ENCODE measurements at places on chromosomes 1 and 21.

GRCh38 chr1:246580497-246581370, 14.5 kb downstream of the CNST start:
- no peak for DNase-seq

DNA sequence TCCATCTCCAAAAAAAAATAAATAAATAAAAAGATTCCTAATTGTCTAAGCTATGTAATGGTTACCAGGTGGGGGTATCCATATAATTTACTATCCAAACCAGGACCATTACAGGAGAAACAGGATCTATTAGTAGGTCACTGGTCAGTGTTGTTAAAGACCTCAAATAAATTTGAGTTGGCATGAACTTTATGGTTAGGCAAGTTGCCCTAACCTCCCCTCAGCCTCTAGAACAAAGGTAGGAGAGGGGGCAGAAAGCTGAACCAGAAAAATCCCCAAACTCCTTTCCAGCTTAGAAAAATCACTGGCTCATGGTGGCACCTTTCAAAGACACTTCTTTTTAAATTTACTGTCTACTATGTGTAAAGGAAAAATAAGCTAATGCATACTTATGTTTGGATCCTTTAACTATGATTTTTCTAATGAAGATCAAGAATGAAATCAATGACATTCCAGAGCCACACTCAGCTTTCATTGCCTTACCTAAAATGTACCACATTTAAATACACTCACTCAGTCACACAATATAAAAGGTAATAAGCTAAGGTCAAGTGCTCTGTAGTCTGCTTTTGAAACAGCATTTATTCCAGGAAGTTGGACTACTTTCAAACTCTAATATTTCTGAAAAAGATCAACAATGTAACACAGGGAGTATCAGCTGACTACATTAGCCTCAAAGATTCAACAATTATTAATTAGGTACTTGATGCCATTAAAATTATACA, 13.8 kb downstream of the EIF4G3 start:
- no peak for DNase-seq

- DNase-seq: peak; percentile 80
Measured at GRCh38 chr1:2786329-2787162, 14.9 kb downstream of the TTC34 start.

- no peak for DNase-seq
Measured at GRCh38 chr1:73104749-73105148, 822.4 kb upstream of the NEGR1 start.

DNA sequence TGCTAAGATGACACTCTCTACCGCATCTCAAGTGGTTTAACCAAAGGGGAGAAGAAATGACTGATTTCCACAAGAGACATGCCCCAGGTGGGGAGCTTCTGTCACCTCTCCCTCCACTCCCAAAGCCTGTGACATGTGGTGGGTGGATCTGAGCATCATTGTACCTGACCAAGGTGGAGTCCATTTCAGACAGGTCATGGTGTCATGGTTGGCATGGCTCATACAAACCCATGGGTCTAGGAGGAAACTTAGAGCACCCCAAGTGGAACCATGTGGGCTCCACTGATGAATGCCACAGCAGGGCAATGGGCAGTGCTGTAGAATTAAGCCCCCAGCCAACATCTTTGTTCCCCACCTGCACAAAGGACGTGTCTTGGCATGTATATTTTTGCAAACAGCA, 131.5 kb upstream of the EDN2 start:
- DNase-seq: no peak

GRCh38 chr1:51303315-51303714, 27.0 kb downstream of the TTC39A start:
- DNase-seq: no peak

- DNase-seq: no peak
Measured at GRCh38 chr1:55928576-55928975, 650.8 kb downstream of the PLPP3 start.

- DNase-seq: no peak
Measured at GRCh38 chr1:29845910-29846309, 609.6 kb downstream of the PTPRU start.

GRCh38 chr1:64470665-64471217, 812 bp downstream of the CACHD1 start:
- DNase-seq: peak; percentile 29

DNA sequence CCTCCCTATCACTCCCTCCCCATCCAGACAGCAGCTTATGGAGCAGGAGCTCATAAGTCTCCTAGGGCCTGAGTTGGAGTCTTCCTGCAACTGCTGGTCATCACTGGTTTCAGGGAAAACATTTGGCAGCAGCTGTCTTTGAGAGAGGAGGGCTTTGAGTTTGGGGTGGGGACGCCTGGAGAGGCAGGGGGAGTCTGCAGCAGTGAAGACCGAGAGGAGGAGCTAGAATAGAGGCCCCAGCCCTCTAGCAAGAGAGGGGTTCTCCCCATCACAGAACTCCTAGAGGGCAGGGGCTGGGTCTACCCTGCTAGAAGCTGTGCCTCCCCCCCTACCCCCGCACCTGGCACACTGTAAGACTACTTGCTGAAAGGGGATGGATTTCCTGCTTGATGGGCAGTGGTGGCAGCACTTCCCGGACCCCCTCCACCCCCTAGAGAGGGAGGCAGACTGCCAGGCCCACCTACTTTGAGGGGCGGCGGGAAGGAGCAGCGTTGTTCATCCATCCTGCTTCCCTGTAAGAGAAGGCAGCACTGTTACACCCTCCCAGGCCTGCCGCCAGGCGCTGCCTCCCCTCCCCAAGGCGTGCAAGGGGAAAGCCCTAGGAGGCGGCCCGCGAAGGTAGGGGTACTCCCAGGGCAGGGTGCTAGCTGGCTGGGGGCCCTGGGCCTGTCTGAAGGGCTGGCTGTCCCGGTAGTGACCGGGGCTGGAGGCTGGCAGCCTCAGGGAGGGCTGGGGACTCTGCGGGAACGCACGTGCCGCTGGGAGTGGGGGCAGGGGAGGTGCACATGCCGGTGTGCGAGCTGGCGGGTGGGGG, 50.4 kb downstream of the RAP1GAP start:
- no peak for DNase-seq

- DNase-seq: no peak
Measured at GRCh38 chr1:173393659-173394000, 83.5 kb upstream of the PRDX6 start.

- no peak for DNase-seq
Measured at GRCh38 chr1:40658751-40659648, 6.5 kb downstream of the RIMS3 start.

GRCh38 chr1:27031235-27032118, 18.8 kb upstream of the TENT5B start:
- no peak for DNase-seq

- no peak for DNase-seq
Measured at GRCh38 chr21:36257657-36258056, 62.3 kb upstream of the MORC3 start.

DNA sequence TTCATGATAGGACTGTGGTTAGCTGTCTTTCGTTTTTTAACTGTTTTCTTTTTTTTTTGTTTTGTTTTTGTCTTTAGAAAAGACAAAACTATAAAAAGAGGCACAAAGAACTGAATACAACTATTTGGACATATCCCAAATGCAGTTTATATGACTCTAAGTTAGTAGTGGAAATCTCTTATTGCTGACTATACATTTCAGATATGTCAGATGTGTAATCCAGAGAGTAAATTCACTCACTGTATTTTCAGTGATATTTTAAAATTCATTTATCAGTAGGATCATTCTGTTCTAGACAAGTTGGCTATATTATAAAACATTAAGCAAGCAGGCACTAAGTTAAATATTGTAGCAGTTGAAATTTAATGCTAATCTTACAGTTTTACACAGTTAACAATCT, 5.7 kb downstream of the RAP1A start:
- no peak for DNase-seq

DNA sequence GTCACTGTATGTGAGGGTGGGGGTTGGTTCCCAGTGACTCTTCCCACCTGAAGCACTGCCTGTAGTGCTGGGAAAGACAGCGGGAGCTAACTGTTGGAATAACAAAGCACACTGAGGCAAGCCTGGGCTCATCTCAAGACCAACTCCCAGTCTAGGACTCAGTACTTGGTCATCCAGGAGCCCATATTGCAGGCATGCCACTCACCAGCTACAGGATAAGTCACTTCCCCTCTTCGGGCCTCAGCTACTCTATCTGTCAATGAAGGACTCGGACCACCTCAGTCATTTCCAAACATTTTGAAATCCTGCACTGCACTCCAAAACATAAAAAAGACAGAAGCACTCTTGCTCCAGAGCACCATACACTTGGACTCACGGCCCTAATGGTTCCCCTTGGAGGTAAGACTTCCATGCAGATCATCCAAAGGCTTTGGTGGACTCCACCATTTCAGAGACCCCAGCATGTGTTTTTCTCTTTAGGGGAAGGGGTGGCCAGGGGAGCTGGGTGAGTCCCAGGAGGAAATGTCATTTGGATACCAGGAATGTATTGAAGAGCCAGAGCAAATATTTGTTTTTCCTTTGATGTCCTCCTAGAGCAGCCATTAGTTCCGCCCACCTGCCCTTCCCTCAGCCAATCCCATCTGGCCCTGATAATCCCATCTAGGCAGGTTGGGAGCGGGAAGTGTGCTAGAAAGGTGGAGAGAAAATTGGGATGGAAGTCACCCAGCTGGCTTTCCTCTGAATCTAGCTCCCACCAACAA, 3.1 kb downstream of the NUAK2 start:
- DNase-seq: no peak

DNA sequence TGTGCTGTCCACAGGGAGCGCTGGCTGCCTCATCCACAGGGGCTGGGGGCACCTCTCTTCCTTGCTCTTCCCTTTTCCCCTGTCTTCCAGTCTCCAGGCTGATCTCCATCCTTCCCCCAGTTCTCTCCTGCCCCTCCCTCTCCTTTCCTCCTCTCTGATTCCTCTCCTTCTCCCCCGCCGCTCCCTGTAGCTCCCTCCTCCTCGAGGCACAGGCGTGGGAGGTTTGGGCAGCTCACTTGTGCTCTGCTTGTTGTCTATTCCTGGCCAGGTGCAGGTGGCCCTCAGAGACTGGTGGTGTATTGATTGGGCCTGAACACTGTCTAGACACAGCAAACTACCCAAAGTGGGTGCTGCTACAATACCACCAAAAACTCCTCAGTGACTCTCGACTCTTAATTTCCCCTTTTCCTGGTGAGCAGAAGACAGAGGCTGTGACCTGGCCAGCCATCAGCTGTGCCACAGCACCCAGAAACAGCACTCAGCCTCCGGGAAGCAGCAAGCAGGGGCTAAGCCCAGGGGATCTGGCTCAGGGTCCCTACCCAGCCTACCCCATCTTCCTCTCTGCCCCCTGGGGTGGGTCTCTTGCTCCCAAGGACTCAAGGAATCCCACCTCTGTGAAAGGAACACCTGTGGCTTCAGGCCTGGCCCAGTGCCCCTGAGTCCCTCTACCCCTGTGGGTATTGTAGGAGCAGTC, 93.3 kb downstream of the DDX20 start:
- no peak for DNase-seq

DNA sequence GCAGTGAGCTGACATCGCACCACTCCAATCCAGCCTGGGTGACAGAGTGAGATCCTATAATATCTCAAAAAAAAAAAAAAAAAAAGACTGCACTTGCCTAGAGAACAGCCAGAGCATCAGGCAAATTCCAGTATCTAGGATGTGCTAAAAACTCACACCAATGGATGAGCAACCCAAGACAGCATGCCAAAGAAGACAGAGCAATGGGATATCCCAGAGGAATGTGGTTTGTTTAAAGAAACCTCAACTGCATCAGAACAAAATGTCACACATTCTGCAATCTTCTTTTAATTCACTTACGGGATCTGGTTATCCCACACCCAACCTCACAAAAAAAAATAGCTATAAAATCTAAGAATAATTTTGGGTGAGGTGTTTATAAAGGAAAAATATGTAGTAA, 7.3 kb downstream of the KCNH1 start:
- DNase-seq: no peak

DNA sequence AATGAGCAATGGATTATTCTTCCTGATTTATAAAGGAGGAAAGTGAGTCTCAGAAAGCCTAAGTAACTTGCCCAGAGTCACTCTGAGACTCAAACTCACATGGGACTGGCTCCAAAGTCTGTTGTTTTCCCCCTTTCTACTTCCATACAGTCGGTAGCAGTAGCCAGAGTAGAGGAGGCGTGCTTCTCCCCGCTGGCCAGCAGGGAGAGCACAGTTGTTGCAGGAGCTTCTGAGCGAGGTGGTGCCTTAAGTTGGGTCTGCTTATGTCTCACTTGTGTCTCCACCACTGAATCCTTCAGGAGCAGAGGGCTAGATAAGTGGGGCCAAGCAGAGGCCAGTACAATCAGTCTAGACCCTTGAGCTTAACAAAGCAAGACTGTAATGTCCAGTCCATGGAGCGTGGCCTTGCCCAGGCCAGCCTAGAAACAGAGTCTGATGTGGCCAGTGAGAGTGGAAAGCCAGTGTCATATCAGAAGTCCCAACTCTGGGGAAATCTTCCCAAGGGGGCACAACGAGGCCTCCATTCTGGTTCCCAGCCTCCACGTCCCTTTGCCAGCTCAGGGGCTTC, 181.9 kb downstream of the ZSCAN20 start:
- DNase-seq: no peak

GRCh38 chr21:26001356-26001755, 169.2 kb downstream of the APP start:
- DNase-seq: no peak

DNA sequence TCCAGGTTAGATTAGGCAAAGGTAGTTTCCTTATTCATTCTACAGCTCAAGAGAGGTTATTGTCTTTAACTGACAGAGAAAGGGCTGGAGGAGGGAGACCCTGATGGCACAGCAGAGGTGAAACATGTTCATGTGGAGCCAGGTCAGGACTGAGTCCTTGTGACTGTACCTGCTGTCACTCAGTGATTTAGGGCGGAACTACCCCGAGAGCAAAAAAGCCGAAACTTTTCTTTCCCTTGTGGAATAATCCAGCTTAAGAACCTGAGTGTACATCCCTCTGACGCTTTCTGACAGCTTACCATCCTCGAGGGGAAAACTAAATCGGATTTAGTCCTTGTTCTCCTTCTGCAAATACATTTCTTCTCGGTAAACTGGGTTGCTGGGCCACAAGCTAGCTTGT, 273.2 kb downstream of the BACH1 start:
- DNase-seq: no peak

DNA sequence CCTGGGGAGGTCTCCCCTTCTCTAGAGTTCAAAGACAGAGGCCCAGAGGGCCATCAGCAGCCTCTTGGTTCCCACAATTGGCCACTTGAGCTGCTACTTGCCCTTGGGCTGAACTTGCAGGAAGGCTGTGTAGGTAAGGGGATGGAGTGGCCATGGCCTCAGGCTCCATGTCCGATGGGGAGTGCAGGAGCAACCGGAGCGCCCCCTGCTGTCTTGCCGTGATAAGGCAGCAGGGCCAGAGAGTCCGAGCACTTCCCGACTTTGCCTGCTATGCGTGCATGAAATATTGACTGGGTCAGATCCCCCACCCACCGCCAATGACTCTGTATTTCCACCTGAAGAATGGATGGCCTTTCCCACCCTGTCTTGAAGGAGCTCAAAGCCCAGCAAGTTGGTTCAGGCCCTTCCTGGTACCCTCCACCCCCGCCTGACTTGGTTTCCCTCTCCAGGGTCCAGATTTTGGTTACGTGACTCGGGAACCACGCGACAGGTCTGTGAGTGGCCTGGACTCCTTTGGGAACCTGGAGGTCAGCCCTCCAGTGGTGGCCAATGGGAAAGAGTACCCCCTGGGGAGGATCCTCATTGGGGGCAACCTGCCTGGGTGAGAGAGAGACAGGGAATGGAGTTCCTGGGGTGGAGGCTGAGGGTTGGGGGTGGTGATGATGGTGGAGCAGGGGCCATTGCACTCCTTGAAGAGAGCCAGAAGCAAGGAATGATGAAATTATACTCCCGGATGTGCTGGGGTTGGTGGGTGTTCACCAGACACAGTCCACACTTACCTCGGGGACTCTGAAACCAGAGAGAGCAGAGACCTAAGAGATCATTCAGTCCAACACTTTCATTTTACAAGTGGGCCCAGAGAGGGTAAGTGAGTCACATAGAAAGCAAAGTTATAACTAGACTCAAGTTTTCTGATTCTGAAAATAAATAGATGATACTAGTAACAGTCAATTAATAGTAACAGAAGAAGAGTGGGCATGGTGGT, 25.6 kb downstream of the PADI3 start:
- peak; percentile 36 for DNase-seq
